AG10803 (cell line): ENCODE measurements at places on chromosomes 4 and X.

DNA sequence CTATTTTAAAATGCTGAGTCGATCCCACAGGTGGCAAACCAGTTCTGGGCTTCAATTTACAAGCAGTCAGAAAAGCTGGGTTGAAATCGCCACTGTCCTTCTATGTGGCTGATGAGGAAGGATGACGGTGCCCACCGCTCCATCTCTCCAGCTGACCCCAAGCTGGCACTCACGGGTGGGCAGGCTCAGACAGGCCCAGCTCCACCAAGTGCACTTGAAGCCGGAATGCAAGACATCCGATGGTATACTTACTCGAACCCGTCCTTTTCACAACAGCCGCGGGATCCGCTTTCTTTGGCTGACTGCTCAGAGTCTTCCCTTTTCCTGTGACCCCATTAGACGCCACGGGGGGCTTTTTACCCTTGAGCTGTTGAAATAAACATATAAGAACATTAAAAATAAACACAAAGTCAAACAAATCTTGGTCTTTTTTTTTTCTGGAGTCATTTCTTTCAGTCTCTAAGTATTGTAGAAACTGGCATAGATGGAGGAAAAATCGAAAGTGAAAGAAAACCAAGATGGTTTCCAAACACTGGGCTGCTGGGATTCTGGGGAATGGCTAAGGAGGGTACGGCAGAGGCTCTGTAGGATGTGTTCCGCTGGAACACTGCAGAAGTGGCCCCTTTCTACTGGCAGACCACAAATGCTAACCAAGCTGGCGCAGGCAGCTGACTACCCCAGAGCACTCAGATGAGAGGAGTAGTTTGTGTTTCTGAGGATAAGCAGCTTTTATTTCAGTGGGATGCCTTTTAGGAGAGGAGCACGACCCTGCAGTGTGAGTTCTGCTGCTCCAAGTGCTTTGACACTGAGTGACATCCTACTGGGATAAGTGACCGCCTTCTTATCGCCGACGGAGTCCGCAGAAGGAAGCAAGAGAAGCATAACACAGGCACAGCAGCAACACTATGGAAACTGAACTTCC is 160.9 kb downstream of the AFAP1 start:
- DNase-seq = no peak

DNA sequence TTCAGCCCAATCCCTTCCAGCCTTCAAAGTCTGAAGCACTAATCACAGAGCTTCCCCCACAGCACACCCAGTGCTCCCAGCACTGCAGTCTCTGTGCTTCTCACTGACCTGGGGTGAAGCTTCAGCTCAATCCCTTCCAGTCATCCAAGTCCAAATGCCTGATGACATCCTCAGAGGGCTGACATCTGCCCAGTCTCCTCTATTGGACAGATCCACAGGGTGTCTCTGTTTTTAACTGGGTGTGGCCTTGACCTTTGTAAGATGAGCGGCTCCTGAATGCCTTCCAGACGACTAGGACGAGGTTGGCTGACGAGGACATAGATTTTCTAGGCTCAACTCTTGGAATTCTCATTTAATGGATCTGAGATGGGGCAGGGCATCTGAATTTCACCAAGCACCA is 7.6 kb upstream of the SLC2A9 start:
- DNase-seq = peak; percentile 19

GRCh38 chrX:67544281-67545035 is 637 bp downstream of the AR start:
- DNase-seq = no peak

GRCh38 chr4:170025523-170026252 is 507 bp downstream of the MFAP3L start:
- peak; percentile 20 for DNase-seq

DNA sequence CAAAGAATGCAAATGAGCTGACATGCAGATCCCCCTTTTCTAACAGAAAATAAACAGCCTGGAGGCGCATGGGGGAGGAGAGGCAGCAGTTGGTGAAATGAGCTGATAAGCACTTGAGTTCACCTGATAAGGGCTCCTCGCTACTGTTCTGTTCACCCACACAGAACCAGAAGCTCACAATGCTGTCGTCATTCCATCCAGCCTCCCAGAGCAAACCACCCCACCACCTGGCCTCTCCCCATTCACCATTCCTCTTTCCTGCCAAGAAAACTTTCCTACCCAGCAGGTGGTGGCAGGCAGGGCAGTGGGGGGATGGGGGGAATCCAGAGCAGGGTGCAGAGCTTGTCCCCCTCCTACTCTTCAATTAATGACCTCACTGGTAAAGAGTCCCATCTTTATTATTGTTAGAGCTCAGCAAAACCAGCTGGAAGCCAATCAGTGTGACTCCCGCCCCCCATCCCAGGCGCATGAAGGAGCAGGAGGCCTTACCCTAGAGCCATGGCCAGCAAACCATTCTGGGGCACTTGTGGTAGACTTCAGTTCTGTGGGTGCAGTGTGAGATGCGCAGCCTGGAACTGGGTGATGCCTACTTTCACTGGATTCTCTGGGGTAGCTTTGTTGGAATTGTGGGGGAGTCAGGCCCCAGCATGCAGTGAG is 350.3 kb downstream of the ZIC3 start:
- DNase-seq = no peak

GRCh38 chrX:10173331-10173900 is 16.6 kb downstream of the CLCN4 start:
- DNase-seq = peak; percentile 77

GRCh38 chr4:20194123-20195013 is 57.3 kb upstream of the SLIT2 start:
- peak; percentile 89 for DNase-seq

DNA sequence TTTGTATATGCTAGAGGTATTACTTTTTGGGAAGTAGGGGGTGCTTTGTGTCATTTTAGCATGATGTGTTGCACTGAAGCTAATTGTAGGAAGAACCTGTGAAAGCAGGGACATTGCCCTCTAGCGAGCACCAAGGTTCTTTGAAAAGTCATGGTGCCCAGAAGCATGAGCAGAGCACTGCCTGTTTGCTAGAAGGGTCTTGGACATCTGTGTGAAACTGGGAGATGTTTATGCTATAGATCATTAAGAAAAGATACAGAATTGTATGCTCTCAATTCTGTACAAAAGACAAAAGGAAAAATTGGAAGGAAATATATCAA is 14.7 kb downstream of the GRPR start:
- DNase-seq = no peak

DNA sequence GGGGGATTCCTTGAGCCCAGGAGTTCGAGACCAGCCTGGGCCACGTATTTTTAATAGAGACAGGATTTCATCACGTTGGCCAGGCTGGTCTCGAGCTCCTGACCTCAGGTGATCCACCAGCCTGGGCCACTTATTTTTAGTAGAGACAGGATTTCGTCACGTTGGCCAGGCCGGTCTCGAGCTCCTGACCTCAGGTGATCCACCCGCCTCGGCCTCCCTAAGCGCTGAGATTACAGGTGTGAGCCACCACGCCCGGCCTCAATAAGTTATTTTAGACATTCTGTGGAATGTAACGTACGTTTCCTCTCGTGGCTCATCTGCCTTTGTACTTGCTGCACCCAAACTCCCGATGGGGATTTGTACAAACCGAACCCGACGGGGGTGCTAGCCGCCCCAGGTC is 8.8 kb downstream of the ASMT start:
- no peak for DNase-seq
